ENCODE measurements at places on chromosomes 3 and 15.

DNA sequence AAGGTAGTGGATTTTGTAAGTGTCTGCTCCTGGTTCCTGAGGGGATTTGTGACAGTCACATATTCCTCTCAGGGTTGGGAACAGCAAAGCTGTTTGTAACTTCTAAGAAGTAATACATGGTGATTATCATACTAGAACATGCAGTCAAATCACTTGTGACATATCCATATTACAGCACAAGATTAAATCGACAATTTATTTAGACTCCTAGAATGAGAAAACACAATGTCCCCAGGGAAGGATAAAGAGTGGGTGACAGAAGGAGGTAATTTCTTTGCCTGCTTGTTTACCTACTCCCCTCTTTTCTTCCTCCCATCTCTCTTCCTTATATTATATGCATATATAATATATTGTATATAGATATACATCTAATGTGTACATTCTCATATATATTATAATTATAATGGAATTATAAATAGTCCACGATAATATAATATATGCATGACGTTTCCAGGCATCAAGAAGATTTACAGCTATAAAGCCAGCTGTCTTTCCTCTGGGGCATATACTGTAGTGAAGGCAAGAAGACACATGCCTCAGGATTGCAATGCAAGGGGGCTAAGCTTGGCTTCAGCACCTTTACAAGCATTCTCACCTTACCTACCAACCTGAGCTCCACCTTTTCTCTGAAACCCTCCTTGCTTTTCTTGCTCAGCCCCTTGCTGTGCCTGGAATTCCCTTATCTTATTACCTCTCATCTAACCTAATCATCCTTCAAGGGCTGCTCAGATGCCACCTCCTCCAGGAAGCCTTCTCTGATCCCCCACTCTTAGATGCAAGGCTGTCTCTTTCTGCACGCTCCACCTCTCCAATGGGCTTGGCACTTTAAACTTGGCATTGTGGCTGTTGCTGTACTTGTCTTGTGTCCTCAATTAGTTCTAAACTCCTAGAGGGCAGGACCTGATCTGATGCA is 73.1 kb upstream of the PIAS1 start:
- no peak for DNase-seq

- DNase-seq: no peak
Observed at GRCh38 chr3:121681792-121682191, 21.1 kb upstream of the HCLS1 start.

- DNase-seq: no peak
Observed at GRCh38 chr3:55069950-55070349, 142.1 kb upstream of the LRTM1 start.

GRCh38 chr3:132550579-132551305 is 46.3 kb upstream of the ACKR4 start:
- no peak for DNase-seq

DNA sequence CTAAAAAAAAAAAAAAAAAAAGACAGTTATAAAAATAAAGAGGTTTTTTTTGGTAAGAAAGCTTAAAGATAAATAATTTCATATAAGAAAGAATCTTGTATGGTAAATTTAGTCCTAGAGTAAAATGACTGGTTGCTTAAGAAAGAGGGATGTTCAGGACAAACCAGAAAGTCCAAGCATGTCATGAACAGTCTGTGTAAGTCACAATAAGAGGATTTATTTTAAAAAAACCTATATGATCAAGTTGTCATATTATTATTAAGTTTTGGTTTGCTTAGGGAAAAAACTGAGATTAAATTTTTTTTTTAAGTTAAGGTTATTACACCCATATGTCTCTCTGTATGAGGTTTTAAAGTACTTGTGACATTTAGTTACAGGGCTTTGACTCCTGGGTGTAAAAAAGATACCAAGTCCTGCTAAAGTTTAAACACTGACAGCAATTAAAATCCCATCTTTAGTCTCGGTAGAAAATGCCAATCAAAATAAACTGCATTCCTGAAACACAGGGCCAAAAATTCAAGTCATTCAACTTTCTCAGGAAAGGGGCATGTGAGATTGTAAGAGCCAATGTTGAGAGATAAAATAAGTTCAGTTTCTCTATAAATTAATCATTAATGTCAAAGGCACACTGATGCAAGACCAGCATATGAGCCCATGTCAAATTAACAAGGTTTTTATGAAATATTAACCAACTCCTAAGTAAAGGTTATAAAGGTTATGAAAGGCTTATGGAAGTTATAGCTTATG is 8.5 kb upstream of the BDH1 start:
- no peak for DNase-seq

- no peak for DNase-seq
Observed at GRCh38 chr15:34665498-34666116, 82.2 kb upstream of the GOLGA8B start.

DNA sequence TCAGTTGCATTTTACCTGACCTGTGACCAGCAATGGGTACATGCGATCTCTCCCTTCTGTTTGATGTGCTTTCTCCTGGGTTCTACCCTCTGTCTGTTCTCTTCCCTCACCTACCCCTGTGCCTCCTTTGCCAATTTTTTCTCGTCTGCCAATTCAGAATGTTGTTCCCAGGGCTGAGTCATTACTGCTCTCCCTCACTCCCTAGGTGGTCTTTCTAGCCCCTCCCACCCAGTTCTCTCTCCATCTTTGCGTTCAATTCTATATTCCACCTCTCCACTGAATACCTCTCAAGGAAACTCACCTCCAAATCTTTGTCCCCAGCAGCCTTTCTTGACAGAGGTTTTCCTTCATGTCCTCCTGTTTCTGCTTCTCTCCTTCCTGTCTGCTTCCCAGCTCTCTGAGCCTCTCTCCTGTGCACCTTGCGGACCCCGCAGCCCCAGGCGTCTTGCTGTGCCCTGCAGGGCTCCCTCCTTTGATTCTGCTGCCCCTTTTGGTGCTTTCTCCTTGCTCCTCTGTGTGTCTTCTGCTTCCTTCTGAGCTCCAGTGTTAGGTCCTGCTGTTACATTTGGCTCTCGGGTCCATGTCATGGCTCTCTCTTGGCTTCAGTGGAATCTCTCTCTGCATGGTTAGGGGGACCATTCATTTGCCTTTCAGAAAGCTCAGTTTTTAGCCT is 398.2 kb upstream of the TPM1 start:
- DNase-seq: no peak

DNA sequence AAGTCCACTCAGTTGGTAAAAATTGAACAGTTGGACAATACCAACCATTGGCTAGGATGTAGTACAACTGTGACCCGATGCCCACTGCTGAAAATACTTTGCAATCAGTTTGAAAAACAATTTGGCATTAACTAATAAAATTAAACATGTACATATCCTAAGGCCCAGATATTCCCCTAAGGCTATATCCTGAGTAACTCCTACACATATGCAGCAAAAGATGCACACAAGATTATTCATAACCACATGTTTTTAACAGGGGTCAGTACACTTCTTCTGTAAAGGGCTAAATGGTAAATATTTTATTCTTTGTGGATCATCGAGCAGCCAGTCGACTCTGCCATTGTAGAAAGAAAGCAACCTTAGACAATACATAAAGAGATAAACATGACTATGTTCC is 116.3 kb downstream of the MEX3B start:
- no peak for DNase-seq

GRCh38 chr15:54567408-54568035 is 589.3 kb downstream of the UNC13C start:
- DNase-seq: no peak

- DNase-seq: peak; percentile 66
Observed at GRCh38 chr3:116770815-116771450, 61.4 kb downstream of the TUSC7 start.

- DNase-seq: no peak
Observed at GRCh38 chr3:14174483-14174882, 3.9 kb downstream of the XPC start.

DNA sequence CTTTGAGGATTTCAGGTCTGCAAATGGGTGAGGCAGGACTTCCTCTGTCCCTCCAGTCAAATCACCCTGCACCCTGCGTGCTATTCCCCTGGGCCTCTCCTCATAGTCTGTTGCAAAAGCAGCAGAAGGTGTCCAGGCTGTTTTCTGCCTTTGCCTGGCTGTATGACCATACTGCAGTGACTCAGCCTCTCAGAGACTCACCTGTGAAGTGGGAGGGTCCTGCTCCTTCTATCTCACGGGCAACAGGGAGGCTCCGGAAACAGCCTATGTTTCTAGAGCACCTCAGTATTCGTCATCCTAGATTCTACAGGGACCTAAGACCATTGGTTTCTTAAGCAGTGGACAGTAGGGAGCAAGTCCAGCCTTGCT is 216.4 kb downstream of the TLE3 start:
- no peak for DNase-seq

- DNase-seq: peak; percentile 57
Observed at GRCh38 chr3:45208586-45208985, 17.5 kb downstream of the TMEM158 start.

DNA sequence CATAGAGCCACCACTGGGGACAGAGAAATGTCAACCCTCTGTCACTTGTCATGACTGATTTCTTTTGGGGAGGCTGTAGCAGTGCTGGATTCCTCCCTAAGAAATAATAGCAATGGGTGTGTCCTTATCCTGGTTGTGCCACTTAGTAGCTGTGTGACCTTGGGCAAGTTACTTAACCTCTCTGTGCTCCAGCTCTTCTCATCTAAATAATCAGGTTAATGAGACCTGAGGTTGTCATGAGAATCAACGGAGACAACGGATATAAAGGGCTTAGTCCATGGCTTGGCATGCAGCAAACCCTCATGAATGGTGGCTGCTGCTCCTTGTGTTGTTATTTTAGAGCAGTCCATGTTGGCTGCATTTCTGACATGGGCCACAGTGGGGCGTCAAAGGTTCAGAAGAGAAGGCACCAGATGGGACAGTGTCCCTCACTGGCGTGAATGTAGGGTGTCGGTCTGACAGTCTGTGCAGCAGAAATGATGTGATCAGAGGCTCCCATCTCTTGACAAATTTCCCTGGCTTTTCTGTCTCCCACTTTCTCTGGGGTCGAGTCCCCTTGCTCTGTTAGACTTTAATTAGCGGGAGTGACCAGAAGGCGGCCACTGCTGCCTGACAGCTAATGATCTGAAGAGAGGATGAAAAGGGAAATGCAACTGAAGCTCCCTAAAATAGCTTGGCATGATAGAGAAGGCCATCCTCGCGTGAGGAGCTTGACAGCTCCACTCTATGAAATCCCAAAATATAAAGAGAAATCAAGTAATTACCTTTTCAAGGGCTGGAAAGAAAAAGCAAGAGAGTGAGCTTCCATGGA is 209.4 kb downstream of the CADPS start:
- peak; percentile 46 for DNase-seq

GRCh38 chr3:170863816-170864215 is 6.2 kb downstream of the RPL22L1 start:
- DNase-seq: no peak

GRCh38 chr3:13011573-13012220 is 61.5 kb downstream of the IQSEC1 start:
- DNase-seq: peak; percentile 95

- no peak for DNase-seq
Observed at GRCh38 chr3:80297720-80298119, 529.9 kb upstream of the ROBO1 start.

DNA sequence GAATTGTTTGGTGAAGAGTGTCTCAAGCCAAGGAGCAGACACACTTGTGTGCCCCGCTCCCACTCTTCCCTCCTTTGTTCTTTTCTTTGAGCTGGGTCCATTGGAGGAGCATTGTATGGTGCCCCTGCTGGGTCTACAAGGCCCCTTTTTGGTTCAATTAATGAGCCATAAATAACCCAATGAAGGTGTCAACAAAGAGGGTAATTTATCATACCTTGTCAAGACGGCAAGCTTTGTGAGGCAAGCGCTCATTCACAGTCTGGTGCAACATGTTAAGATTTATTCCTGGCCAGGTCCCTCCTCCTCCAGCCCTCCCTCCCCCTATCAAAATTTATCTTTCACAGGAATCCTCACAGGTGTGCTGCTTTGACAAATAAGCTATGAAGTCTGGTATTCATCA is 300.1 kb downstream of the RORA start:
- DNase-seq: no peak

GRCh38 chr15:42723068-42723467 is 13.9 kb downstream of the CDAN1 start:
- no peak for DNase-seq

DNA sequence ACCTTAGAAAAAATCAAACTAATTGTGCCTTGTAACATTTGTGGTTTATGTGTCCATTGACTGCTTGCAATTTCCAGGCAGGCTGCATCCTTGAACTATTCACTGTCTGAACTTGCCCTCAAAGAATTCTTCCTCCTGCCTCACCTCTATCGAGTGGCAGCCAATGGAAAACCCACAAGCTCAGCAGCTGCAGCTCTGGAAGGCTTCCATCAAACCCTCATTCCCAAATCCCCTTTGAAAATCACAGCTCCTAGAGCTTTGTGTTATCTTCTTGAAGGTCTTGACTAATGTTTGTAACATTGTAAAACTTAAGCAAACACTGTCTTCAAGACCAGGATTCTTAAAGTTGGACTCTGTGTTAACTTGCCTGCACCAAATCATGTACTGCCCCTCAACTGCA is 81.1 kb downstream of the FILIP1L start:
- DNase-seq: no peak

DNA sequence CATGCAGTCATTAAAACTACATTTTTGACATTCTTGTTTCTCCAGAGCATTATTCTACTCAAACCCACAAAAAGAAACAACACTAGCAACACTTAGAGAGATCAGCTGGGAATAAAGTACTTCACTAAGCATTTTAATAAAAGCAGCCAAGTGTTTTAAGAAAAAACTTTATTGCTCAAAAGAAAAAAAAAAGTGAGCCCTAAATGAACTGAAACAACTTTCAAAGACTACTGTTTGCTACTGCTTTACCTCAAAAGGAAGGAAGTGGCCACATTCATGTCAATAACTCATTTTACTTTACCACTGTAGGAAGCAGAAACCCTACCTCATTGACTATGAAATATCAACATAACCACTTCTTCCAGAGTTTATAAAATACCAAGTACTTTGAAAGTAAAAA is 91.3 kb downstream of the UACA start:
- DNase-seq: peak; percentile 63

DNA sequence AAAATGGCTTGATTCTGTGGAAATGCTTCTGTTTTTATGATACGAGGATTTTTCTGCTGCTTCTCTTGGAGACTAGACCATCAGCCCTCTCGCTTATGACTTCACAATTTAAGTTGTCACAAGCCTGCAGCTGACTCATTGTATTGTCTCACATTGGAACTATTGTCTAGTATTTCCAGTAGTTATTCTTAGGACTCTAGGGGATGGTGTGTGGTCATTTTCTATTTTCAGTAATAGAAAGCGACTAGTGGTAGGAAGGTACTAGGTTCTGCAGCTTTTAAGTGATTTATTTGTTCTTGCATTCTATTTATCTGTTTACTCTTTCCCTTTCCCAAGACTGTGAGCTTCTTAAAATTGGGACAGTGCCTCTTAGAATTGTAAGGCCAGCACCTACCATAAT is 66.3 kb upstream of the CRTC3 start:
- DNase-seq: no peak

DNA sequence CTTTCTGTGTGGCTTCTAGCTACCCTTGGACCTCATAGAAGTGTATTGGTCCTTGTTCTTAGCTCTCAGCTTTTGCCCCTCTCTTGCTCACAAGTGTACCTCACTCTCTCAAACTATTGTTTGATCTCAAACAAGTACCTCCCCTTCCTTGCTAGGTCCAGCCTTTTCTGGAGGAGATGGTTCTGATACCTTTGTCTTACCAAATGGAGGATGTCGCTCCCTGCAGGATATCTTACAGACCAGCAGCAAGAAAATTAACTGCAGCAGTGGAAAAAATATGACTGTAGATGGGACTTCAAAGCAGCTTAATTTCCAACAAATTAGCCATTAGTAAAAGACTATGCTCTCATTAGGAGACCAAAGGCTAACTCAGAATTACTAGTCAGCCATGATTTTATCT is 388.1 kb upstream of the ROBO2 start:
- no peak for DNase-seq

Measured in activated CD4-positive, alpha-beta T cell treated with anti-CD3 and anti-CD28 coated beads, Interleukin-2, amount 50 U/mL, for 16 hours (primary cell).